ENCODE measurements at places on chromosomes 3 and 15.

DNA sequence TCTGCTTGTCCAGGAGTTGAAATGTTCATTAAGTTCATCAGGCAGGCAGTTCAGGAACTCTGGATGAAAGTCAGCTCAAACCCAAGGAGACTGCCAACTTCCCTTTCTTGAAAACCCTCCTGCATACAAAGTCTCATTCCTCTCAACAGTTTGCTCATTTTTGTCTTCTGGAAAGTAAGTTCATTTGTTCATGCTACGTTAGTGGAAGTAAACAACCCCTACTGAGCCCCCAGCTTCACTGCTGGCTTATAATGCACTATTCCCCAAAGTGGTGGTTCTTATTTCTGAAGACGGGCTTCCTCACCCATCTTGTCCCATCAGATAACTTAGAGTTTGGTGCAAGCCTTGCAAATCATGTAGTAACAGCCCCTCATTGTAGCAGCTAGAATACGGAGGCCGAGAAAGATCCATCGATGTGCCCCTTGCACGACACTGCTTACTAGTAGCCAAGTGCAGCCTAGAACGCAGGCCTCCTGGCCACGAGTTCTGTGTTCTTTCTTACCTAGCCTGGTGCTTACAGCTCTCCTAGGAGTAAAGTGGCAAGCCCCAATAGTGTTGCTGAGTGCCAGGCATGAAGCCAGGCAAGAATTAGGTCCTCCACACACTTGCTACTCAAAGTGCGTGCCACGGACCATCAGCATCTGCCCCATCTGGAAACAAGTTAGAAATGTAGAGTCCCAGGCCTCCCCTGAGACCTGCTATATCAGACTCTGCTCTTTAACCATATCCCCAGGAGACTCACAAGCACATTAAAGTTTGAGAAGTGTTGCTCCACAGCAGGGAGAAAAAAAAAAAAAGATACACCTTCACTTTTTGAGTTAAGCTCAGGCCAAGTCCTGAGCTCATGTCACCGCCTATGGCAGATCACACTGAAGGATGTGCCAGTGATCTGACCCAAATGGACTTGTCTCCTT, 82.5 kb downstream of the RFTN1 start:
- no peak for DNase-seq

GRCh38 chr3:112776000-112776399, 70.7 kb downstream of the CD200R1L start:
- no peak for DNase-seq

DNA sequence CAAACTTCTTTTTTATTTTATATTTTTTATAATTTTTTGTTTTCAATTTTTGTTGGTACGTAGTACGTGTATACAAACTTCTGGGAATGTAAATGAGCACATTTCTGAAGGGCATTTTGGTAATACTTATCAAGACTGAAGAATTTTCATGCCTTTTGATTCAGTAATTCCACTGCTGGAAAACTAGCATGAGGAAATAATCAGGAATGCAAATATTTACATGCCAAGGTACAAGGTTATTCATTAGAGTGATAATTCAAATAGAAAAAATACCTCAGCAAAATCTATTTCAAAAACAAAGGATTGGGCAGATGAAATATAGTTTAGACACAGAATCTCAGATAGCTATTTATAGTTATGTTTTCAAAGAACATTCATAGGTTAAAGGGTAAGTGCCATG, 128.7 kb downstream of the DMXL2 start:
- no peak for DNase-seq

GRCh38 chr3:86733257-86733656, 257.7 kb downstream of the VGLL3 start:
- DNase-seq, result no peak

GRCh38 chr15:84645997-84646396, 8.1 kb downstream of the WDR73 start:
- DNase-seq, result no peak

- no peak for DNase-seq
These were observed 143.6 kb upstream of the GOLIM4 start for GRCh38 chr3:168239287-168239686.
